Hypothalamus (tissue), 51 donors: ENCODE measurements at places on chromosomes 11 and 22.

DNA sequence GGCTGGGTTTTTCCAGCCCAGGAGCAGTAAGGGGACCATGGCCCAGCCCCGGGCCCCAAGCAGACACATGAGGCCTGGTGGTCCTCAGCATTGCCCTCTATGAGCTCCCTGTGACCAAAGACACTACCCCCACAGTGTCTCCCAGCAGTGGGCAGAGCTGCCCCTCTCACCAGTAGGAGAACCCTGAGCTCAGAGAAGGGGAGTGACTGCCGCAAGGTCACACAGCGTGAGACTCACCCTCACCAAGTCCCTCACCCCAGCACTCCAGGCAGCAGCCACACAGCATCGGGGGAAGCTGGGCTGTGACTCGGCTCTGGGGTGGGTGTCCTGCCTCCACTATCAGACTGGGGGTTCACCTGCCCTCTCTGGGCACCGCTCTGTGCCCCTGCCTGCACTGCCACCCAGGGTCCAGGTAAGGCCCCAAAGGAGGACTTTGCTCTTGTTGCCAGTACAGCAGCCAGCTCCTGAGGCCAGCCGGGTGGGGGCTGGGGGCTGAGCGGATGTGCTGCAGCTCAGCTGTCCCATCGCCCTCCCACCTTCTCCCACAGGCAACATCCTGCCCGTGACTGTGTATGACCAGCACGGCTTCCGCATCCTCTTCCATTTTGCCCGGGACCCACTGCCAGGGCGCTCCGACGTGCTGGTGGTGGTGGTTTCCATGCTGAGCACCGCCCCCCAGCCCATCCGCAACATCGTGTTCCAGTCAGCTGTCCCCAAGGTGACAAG lies 7.9 kb upstream of the SH3BP1 start:
- DNase-seq = no peak

GRCh38 chr22:39279170-39279850 lies 34.5 kb upstream of the PDGFB start:
- DNase-seq = no peak

GRCh38 chr11:30481796-30482195 lies 104.4 kb downstream of the MPPED2 start:
- DNase-seq = no peak

- no peak for DNase-seq
Observed at GRCh38 chr22:30284172-30284571, 5.1 kb downstream of the CASTOR1 start.

GRCh38 chr11:44746894-44747293 lies 20.1 kb downstream of the TSPAN18 start:
- peak; percentile 33 for DNase-seq

DNA sequence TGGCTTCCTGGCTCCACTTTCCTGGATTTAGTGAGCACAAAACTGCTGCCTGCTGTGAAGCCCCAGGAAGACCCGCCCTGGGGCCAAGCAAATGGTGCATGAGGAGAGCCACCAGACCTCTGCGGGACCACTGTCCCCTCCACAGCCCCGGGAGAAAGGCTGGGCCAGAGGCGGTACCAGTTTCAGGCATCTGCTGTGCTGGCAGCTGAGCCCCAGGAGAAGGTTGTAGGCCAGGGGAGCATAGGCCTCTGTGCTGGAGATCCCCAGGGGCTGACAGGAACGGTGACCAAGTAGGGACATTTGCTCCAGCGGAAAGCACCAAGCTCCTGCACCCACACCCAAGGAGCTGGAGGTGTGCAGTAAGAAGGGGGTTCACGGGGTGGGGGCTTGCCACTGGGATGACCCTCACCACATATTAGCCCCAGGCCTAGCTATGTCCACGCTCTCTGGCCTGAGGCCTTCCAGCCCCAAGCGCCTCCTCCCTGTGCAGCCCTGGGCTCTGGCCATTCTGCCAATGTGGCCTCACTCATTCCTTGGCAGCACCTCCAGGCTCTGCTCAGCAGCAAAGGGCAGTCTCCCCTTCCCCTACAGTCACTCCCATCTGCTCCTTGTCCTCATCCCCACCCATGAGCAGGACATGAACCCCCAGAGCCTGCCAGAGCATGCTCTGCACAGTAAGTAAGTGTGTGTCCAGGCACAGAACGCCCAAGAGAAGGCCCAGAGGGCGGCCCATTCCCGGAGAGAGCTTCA lies 24.0 kb upstream of the COMT start:
- DNase-seq = no peak

DNA sequence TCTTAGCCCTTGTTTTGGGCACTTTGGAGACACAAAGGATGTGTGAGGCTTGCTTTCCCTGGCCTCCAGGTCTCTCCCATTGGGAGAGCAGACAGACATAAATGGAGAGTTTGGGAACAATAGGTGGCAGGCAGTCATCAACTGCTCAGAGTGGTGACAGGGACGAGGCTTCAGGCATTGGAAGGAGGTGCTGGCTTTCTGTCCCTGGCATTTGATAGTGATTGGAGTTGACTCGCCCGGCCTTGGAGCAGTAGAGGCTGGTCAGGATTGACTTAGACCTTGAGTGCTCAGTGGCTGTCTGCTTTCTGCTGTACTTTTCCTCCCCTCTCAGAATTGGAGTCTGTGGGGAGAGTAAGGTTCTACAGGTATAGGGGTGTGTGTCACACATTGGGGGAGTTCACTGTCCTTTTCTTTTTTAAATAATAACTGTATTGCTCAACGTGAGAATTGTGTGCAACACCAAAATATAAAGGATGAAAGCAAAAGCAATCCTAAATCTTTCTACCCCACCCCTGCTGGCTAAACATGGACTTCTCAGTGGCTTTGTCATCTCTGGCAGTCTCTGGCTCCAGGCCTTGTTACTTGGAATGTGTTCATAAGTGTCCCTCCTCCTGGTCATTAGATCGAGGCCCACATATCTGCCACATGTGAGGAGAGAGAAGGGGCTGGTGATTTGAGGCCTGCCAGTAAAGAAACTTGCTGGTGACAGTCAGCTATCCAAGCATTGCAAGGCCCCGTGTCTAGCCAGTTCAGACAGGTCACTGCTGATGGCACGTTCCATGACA lies 21.1 kb downstream of the SHISA8 start:
- DNase-seq = no peak

DNA sequence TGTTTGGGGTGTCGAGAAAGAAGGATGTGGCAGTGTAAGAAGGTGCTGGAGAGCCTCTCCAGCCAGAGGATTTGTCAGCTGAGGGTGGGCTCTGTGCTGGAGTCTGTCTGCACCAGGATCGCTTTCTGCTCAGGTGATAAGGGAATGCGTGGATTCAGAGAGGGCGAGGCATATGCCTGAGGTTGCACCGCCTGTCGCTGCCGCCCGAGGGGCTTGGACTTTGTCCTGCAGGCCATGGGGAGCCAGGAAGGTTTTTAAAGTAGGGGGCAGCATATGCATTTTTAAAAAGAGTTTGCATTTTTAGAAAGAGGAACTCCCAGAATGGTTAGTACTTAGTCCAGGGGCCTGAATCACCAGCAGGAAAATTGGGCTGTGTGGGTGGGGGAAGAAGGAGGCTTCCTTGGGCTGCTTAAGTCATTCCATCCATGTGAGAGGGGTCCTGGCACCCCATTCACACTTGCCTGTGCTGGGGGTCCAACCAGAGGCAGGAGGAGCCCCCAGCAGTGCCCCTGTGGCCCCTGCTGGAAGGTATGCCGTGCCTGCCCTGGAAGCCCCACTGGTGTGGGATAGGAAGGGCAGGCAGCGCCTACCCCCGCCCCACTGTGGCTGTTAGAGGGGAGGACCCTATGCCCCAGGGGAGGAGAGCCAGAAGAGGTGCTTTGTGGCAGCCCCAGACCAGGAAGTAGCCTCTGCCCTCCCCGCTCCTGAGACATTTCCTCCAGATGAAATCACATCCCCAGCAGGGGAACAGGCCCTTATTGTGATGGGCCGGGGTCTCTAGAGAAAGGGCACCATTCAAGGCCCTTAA lies 35.8 kb upstream of the MYRF start:
- DNase-seq = no peak

DNA sequence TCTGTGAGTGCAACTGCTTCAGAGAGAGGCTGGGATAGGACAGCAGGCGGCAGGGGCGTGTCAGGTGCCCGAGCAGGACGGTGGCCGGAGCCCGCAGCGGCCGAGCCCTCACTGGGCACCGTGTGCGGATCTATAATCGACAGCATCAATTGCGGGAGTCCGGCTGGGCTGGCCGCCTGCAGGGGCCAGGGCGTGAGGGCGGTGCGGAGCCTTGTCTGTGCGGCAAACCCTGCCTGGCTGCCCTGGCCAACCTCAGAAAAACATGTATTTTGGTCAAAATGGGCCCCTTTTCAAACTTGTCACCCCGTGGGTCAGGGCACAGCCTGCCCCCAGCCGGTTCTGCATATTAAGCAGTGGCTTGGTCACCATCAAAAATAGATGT lies 91.3 kb upstream of the KCNQ1OT1 start:
- DNase-seq = no peak

GRCh38 chr11:14318581-14318981 lies 40.4 kb downstream of the RRAS2 start:
- DNase-seq = no peak

DNA sequence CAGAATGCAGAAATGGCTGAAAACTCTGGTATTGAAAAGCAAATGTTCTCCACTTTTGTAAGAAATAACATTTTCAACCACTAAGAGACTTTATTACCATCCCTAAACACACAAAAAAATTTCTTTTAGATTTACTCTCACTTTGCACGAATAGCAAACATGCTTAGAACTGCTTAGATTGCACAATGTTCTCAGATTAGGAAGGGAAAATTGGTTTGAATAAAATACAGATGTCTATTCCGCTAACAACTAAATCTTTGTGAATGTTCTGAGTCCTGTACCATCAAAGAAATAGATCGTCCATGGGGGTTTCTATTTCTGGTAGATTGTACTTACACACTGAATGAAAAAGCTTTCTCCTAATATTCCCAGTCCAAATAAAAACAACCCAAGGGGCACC lies 40.1 kb downstream of the BDNF start:
- DNase-seq = no peak

- DNase-seq = no peak
Observed at GRCh38 chr11:1623716-1624115, 1.8 kb upstream of the KRTAP5-4 start.

GRCh38 chr11:65788821-65789220 lies 2.0 kb downstream of the OVOL1 start:
- DNase-seq = no peak

DNA sequence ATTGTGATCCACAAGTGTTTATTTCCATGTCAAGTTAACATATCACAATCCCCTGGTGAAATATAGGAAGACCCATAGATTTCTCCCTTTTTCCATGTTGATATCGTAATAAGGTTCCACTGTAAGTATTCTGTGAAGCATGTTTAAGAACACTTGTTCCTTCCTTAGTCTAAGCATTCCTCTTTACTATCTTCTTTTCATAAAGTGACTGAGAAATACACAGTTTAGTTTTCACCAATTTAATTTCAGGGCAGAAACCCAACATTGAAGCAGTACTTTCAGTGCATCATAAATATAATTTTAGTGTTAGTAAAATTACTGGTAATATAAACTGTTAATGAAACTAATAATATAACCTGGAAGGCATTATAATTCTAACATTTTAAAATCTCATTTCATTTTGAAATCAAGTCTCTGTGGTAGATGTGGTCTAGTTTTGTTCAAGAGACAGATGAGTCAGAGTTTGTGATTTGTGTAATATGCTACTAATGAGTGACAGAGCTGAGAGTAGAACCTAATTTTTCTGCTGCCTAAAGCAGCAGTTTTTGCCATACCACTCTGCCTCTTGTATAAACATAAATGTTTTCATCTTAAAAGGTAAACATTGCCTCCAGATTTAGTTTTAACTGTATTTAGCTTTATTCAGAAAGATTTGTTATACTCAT lies 79.4 kb downstream of the ATM start:
- no peak for DNase-seq

GRCh38 chr11:59102259-59102765 lies 4.7 kb upstream of the FAM111B start:
- no peak for DNase-seq

- no peak for DNase-seq
Observed at GRCh38 chr11:124627546-124627945, 4.9 kb downstream of the TBRG1 start.

DNA sequence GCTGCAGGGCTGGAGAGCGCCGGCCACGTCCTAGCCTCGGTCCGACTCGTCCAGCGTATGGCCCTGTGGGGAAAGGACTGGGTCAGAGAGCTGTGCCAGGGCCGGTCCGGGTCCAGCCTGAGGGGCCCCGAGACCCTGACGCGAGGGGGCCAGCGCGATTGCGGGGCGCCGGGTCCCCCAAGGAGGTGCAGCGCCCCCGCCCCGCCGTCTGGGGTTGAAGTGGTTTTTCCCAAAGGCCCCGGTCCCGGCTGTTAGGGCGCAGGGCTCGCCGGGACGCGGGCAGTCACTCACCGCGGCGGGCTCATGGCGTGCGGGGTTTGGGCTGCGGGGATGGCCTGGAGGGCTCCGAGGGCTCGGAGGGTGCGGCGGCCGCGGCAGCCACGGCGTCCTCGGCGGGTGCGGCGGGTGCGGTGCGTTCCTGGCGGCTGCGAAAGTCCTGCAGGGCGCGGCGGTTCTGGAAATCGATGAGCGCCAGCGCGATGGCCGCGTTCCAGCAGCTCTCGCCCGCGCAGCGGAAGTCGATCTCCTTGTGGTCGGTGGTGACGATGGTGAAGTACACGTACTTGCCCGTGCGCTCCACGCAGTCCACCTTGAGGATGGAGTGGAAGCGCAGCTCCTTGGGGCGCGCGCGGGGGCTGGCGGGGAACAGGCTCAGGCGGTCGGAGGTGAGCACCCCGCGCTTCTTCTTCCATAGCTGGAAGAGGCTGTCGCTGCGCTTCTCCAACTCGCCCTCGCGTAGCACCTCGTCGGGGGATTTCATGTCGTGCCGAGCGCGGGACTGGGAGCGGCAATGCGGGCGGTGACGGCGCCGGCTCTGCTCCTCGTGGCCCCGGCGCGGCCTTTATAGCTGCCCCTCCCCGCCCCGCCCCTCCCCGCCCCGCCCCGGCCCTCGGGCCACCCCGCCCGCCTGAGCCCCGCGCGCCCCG lies at the start of gene PHLDA2:
TSS of gene PHLDA2 (minus strand) at position 816 of the 926 bp plus-strand sequence. CDS start at position 760, 56 bp downstream.
- DNase-seq = no peak

DNA sequence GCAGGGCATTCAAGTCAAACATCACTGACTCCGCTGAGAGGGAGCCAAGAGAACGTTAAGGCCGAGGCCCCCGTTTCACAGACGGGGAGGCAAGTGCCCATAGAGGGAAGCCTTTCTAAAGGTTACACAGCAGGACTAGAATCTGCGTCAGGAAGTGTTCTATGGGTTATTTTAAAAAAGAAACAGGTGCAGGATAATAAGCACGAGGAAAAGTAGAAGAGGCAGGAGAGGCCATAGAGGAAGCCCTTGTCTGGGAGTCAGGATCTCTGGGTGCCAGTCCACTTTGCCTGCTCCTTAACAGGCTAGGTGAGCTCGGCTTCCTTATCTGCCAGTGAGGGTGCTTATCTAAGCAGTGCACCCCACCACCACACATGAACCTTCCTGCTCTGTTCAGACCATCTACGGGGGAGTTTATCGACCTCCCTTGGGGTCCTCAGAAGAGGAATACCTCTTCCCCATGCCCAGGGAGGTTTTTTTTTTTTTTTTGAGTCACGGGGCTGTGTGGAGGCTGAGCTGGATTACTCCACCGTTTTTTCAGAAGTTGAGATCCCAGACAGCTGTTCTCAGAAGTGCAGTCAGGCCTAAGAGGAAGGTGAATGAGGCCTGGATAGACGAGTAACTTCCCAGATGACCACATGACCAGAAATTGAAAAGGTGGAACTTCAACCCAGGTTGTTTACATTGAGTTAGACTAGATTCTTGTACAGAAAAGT lies 1.2 kb upstream of the FCHSD2 start:
- DNase-seq = no peak

- no peak for DNase-seq
Observed at GRCh38 chr22:44928711-44929358, 81.0 kb downstream of the PHF21B start.

- no peak for DNase-seq
Observed at GRCh38 chr22:24440718-24441405, 13.5 kb downstream of the ADORA2A start.

- no peak for DNase-seq
Observed at GRCh38 chr11:96193745-96194443, 149.1 kb downstream of the MAML2 start.
